Activated CD4-positive, CD25-positive, alpha-beta regulatory T cell (primary cell): ENCODE measurements at places on chromosomes 16 and 17.
A peak's percentile ranks its signal among the peaks of the same experiment; 100 is the strongest.

GRCh38 chr16:78195797-78196196, 96.3 kb downstream of the WWOX start:
- DNase-seq, result no peak

DNA sequence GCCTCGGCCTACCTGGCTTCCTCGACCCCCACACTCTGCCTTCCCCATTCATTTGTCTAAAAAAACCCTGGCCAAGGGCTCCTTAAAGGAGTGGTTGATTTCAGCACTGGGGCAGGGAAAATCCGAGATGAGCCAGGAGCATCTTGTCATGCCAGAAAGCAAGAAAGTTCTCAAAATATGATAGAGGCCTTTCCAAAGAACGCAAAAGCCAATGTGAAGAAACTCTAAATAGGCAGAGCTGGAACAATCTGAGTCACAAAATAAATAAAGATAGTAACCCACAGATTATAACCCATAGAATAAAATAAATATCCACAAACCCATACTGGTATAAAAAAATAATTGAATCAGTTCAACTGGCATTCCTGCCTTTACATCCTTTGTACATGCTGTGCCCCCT, 192.3 kb upstream of the SALL1 start:
- DNase-seq, result no peak

GRCh38 chr16:53094013-53094630, 39.3 kb downstream of the CHD9 start:
- no peak for DNase-seq

GRCh38 chr17:40490289-40490853, 11.1 kb downstream of the TNS4 start:
- no peak for DNase-seq

GRCh38 chr16:55574811-55575210, 8.3 kb downstream of the CAPNS2 start:
- no peak for DNase-seq

DNA sequence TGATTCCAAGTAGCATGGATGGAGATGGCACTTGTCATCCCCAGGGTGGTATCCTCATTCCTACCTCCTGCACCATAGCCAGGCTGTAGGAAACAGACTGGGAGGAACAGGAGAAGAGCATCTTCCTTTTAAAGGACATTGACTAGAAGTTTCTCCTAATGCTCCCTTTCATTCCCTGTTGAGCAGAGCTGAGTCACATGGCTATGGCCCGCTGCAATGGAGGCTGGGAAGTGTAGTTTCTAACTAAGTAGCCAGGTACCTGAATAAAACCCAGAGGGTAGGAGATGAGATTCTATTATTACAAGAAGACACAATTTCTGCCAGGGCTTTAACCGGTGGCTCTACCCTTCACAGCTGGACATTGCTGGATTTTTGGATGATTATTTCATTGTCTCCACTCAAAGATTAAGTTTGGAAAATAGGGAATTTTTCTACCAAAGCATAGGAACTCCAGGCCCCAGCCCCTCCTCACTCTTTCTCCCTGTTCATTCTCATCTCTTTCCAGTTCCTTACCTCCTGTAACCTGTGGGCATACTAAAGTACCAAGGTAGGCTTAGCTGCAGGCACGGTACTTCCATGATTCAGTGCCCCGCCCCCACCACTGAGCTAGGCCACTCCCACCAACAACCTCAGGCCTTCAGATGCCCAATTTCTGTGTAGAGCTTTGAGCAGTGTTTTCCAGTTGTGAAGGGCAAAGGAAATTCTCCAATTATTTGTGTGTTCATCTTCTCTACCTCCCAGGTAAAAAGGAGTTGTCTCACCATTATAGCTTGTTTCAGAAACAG, 378.3 kb downstream of the CDH13 start:
- no peak for DNase-seq

DNA sequence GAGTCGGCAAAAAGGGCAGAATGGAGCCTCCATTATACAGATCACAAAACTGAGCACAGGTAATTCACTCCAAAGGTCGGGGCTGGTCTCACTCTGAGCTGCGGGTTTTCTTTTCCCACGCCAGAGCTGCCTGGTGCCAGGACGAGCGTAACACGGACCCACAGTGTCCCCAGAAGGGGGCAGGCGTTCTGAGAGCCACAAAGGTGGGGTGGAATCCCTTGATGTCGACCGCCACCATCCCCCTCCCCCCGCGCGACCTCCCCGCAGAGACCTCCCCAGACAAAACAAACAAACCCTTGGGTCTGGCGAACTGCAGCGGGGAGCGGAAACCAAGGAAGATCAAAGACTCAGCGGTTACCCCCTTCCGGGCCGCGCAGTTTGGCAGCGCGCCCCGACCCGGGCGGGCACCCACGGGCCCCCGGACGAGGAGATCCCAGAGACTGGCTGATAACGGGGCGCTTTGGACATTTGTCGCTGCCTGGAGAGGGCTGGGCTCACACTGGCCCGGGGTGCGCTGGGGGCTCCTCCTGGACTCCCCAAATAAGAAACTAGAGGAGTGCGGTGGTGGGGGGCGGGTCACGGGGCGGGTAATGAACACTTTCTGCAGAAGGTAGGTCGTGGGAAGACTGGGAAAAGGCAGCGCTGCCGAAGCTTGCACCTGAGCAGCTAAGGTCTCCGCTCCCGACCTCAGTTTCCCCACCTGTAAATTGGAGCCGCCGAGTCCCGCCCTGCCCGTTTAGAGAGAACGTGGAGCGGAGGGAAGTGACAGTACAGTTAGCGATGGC, 664 bp upstream of the NKD1 start:
- peak; percentile 67 for DNase-seq

DNA sequence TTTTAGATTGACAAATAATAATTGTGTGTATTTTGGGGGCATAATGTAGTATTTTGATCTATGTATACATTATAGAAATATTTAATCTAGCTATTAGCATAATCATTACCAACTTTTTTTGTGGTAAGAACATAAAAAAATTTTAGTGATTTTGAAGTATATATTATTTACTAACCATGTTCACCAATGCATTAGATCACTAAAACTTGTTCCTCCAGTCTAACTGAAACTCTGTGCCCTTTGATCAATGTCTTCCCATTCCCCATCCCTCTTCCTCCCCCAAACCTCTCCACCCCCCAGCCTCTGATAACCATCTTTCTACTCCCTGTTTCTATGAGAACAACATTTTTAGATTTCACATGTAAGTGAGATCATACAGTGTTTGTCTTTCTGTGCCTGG, 8.5 kb downstream of the EFCAB13 start:
- DNase-seq, result no peak

GRCh38 chr16:73086108-73086507, 38.2 kb upstream of the ZFHX3 start:
- DNase-seq, result no peak

DNA sequence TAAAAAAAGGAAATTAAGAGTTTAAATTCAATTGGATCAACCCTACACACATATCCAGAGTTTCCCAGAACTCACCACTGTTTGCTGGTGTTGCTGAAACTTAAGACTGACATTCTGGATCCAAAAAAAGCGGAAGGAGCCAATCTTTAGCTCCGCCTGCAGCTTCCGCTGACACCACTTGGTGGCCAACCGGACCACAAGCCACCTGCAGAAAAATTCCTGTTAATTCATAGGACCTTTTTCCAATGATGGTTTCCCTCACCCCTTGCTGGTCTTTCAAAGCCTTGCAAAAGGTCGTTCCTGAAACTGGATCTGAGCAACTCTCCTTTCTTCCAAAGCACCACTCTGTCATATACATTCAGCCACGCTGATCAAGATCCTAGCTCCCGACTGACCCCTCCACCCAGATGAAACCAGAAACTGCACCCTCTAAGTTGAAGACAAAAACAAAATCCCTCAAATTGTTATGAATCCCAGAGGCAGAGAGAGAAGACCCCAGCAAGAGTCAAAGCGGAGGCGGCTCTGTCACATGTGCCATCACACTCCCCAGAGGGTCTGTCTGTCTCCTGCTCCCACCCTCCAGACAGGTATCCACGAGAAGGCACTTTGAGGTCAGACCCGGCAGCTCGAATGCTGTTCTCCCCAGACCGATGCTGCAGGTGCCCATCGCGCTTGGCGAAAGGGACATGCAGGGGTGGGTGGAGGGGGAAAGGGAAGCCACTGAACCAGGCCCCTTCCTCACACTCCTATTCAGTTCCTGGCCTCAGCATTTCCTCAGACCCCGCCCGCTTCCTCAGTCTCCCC, 773 bp downstream of the BLTP2 start:
- no peak for DNase-seq

DNA sequence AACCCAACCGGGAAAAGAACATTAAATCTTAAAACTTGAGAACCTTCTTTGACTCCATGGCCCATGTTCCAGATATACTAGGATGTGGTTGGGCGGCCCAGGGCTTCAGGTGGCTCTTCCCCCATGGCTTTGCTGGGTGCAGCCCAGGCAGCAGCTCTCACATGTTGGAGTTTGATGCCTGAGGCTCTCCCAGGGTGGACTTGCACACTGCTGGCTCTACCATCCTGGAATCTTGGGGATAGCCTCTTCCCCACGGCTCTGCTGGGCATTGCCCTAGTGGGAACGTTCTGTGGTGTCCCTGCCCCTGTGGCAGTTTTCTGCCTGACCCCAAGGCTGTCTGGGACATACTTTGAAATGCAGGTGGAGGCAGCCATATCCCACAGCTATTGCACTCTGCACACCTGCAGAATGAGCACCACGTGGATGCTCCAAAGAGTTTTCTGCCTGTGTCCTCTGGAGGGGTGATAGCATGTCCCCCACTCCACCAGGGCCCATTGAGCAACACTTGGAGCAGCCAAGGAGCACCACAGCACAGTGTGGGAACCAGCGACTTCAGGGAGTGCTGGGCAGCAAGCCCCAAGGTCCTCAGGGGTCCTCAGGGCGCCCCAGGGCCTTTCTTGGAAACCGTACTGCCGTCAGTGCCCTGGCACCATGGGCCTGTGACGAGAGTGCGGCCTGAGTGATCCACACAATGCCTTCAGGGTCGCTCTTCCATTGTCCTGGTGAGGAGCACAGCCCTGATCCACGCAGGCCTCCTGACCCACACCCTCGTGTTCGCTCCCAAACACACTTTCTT, 70.8 kb downstream of the GOSR1 start:
- no peak for DNase-seq

GRCh38 chr17:62723842-62724241, 84.3 kb downstream of the MARCHF10 start:
- DNase-seq, result no peak

GRCh38 chr16:24839347-24839972, 6.3 kb upstream of the SLC5A11 start:
- no peak for DNase-seq

DNA sequence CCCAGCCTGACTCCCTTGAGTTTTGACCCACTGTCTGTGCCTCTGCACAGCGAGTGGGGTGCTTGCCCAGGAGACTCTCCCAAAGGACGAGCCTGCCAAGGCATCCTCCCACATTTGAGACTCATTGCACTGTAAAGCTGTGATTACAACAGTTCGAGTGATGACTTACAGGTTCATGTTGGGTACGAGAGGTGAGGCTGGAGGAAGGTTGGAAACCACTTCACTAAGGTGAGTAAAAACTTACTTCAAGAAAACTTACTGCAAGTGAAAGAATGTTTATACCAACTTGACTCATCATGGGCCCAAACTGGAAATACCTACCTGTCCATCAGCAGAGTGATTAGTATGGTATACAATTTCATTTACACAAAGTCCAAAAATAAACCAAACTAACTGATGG, 360.1 kb upstream of the CDH11 start:
- no peak for DNase-seq

GRCh38 chr17:57508671-57509070, 236.4 kb downstream of the CCDC182 start:
- no peak for DNase-seq

DNA sequence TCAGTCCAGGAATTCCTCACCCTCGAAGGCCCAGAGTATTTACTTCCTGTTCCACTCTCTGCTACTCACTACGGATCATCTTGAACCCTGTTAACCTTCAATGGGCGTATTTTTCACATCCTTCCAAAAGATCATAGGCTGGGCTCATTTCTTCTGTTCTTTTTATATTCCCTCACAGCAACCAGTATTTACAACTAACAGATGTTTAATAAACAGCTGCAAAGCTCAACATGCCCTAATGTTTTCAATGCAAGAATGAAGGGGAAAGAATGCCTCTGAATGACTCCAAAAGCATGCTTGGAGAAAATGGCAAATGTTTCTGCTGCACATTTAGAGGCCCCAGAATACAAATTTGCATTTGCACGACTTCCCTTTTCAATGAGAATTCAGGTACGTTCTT, 174.9 kb downstream of the ZFHX3 start:
- DNase-seq, result no peak

- no peak for DNase-seq
These were observed 119.4 kb downstream of the USP31 start for GRCh38 chr16:23029733-23030420.

- no peak for DNase-seq
These were observed 27.1 kb downstream of the ARSG start for GRCh38 chr17:68318103-68318991.

DNA sequence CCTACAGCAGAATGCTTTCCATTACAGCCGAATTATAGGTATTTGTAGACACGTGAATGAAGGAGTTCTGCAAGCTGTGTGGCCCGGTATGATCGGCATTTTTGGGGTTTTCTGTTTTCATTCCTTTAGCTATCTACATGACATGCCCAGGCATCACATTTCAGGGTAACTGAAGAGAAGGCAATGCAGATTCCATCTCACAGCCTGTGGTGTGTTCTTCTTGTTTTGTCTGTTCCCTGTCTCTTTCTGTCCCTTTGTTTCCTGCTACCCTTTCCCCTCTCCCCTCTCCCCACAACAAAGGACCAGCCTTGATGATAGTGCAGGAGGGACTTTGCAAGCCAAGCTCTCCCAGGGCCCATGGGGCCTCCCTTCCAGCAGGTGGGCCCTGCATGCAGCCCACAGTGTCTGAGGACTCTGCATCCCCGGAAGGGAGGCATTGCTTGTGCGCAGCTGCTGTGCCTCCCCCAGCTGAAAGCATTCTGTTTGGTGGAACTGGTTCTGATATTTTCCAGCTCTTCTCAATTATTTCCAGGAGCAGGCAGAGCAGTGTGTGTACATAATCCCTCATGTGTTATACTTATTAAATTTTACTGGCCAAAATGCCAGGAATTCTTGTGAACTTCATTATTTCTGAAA, 207.4 kb downstream of the RPTOR start:
- no peak for DNase-seq

GRCh38 chr17:38883592-38884526, 14.0 kb downstream of the LASP1 start:
- DNase-seq, result no peak

DNA sequence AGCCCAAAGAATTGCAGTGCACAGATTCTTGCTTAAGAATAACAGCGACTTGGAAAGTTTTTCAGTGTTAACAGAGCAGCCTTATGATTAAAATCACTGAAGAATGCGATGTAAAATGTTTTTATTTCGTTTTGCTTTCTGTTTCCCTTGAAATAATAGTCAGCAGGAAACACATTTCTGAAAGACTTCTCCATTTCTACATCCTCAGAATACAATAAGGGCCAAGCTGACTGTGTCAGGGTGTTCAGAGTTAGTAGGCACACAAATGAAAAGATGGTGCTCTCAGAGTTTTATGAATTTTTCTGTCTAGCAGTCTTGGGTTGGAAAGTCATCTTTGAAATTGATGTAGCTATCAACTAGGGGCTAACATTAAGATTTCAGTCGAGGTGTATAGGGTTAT, 582.9 kb upstream of the RBFOX1 start:
- DNase-seq, result no peak

GRCh38 chr17:9269350-9270035, 248.2 kb downstream of the NTN1 start:
- DNase-seq, result no peak

- no peak for DNase-seq
These were observed 91.3 kb downstream of the TBC1D16 start for GRCh38 chr17:79944251-79944812.
